ENCODE measurements at places on chromosomes 5 and 9.

- no peak for DNase-seq
Measured at GRCh38 chr5:178440181-178440580, 150.0 kb downstream of the COL23A1 start.

GRCh38 chr9:72274916-72275315 is 90.1 kb downstream of the ZFAND5 start:
- no peak for DNase-seq

DNA sequence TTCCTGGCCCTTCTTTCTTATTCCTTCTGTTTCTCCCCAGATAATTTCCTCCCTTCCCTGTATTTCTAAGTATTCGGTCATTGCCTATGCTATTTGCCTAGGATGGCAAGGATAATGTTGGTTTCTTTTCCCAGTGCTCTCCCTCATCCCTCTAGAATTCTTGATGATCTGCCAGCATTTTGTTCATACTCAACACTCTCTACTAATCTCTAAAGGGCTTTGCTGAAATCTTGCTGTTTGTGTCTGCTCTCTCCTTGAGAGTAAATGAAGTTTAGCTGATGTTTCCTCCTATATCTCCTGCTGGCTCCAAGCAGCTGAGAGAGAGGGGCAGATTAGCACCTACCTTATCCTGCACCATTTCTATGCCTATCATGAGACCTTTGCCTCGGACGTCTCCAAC is 38.1 kb downstream of the AGXT2 start:
- no peak for DNase-seq

GRCh38 chr5:120759587-120759986 is 295.5 kb downstream of the PRR16 start:
- no peak for DNase-seq

DNA sequence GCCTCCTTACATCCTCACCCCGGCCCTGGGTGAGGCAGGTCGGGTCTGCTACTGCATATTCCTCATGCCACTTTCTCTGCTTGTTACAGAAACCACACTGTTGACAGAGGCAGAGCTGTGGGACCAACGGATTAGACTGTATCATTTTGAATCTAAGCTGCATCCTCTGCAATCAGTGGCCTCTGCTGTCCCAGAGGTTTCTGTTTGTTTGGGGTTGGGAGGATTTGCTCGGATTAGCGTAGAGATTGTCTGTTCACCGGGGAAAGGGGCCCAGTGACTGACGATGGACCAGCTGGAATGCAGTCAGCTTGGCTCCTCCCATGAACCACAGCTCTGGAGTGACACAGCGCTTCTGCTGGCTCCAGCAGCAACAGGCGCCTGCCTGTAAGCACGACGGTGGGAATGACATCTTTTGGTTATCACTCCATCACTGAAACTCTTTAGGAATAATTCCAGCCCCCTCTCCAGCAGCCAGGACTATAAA is 37.3 kb upstream of the ADRA1B start:
- DNase-seq = no peak
